Left lung (tissue), 14 donors: ENCODE measurements at places on chromosomes 11 and 22.

DNA sequence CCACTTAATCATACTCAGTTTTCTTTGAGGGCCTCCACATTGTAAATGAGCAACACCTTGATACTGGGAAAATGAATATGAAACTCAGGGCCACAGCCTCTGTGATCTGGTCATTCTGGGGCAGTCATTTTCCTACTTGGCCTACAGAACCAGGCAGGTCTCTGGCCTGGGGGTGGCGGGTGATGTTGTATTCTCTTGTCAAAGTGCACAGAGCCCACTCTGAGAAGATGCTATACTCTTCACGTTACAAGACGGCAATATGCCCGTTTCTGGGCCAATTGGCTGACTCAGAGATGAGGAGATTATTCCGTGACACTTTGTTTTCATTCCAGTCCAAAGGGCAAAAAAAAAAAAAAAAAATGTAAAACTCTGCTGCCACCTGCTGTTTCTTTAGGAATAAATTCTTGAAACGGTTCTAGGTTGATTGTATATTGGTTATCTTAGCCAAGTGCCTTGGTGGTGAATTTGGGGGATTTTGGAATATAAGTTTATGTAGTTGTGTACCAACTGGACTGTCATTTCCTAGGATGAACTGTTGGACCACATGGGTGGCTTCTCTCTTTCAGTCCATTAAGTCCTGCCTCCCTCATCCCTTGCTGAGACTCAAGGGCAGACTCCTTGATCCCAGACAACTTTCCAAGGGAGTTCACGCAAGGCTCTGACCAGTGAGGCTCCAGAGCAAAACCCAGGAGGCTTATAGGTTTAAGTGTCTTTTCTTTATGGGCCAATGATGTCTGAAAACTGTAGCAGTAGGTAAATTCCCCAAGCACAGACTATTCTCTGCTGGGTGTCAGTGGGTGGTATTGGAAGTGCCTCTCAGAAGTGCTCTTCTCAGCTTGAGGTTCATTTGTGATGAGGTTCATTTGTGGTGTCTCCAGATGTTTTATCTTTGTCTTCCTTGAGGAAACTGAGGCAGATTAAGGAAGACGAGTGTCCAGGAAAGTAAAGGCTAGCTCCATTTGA is 18.2 kb downstream of the ADM start:
- no peak overlapping the region for H3K4me3 ChIP-seq
- no peak for DNase-seq
- H3K4me1 ChIP-seq = peaks cover 42% of the 10 kb centered on the region
- H3K27ac ChIP-seq = peak overlapping the region; percentile 28

DNA sequence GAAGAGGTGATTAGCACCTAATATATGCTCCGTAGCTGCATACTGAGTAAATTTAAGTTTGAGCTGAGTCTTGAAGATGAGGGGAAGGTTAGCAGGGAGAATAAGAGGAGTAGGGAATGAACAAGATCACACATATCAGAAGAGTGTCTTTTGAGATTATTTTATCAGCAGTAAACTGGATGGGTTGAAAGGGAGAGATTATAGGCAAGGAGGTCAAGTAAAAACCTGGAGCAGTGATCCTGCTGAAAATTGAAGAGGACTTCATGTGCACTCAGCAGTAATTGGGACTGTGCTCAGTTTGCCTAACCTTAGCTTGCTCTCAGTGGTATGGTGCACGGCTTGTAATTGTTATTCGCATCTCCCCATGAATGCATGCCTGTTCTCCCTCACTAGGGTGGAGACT is 79.5 kb upstream of the PICALM start:
- no peak for DNase-seq
- no peak overlapping the region for H3K27ac ChIP-seq
- H3K4me1 ChIP-seq = peaks cover 41% of the 10 kb centered on the region
- no peaks in the 10 kb centered on the region for H3K36me3 ChIP-seq
- no peak overlapping the region for H3K4me3 ChIP-seq

- H3K36me3 ChIP-seq = peaks cover 11% of the 10 kb centered on the region
- peaks cover 74% of the 10 kb centered on the region for H3K4me1 ChIP-seq
- peaks cover 2% of the 10 kb centered on the region for H3K27me3 ChIP-seq
- peak overlapping the region; percentile 92 for H3K4me3 ChIP-seq
- DNase-seq = no peak
Observed at GRCh38 chr22:29308148-29308790, 1.8 kb downstream of the GAS2L1 start.

- no peaks in the 10 kb centered on the region for H3K27me3 ChIP-seq
- H3K36me3 ChIP-seq = no peaks in the 10 kb centered on the region
- H3K4me1 ChIP-seq = peaks cover 2% of the 10 kb centered on the region
- no peak overlapping the region for H3K27ac ChIP-seq
- no peak overlapping the region for H3K4me3 ChIP-seq
- no peak for DNase-seq
Observed at GRCh38 chr22:23169043-23169406, 11.3 kb upstream of the BCR start.

DNA sequence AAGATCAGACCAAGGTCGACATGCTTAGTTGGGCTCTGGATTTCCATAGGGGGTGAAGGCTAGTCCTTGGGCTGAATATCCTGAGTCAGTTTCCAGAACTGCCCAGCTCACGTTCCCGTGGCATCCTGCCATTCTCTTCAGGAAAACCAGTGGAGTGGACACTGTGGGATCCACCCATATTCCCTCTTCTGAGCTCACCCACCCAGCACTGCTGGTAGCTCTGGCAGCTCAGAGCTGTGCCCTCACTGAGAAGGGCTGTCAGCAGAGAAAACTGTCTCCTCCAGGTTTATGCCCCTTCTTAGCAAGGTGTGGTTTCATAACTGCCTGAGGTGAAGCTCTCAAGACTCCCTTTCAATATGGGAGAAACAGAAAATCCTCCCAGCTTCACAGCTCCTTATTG is 111.7 kb downstream of the GGTLC2 start:
- no peak overlapping the region for H3K27ac ChIP-seq
- H3K4me3 ChIP-seq = no peak overlapping the region
- DNase-seq = no peak
- H3K36me3 ChIP-seq = no peaks in the 10 kb centered on the region

DNA sequence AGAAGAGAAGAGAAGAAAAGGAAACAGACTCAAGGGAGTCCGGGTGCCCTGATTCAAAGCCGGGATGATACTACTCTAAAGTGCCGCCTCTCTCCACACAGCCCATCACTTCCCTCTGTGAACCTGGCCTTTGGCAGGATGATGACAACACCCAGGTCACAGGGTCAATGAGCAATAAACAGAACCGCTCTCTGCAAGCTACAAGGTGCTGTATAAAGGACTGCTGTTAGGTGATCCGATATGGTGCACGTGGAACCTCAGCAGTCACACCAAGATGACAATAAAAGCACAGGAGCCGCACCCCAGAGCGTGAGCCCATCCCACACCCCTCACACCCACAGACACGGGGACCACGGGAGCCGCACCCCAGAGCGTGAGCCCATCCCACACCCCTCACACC is 10.7 kb downstream of the TTLL1 start:
- peaks cover 5% of the 10 kb centered on the region for H3K36me3 ChIP-seq
- H3K4me3 ChIP-seq = no peak overlapping the region
- no peaks in the 10 kb centered on the region for H3K27me3 ChIP-seq
- H3K4me1 ChIP-seq = no peaks in the 10 kb centered on the region

- H3K36me3 ChIP-seq = no peaks in the 10 kb centered on the region
- H3K4me3 ChIP-seq = no peak overlapping the region
- peaks cover 17% of the 10 kb centered on the region for H3K4me1 ChIP-seq
- no peak overlapping the region for H3K27ac ChIP-seq
Observed at GRCh38 chr11:96050435-96051182, 126.7 kb upstream of the MTMR2 start.

- no peak overlapping the region for H3K4me3 ChIP-seq
- H3K27me3 ChIP-seq = no peaks in the 10 kb centered on the region
- H3K4me1 ChIP-seq = peaks cover 29% of the 10 kb centered on the region
- no peak for DNase-seq
Observed at GRCh38 chr11:13294178-13294577, 16.6 kb downstream of the BMAL1 start.

DNA sequence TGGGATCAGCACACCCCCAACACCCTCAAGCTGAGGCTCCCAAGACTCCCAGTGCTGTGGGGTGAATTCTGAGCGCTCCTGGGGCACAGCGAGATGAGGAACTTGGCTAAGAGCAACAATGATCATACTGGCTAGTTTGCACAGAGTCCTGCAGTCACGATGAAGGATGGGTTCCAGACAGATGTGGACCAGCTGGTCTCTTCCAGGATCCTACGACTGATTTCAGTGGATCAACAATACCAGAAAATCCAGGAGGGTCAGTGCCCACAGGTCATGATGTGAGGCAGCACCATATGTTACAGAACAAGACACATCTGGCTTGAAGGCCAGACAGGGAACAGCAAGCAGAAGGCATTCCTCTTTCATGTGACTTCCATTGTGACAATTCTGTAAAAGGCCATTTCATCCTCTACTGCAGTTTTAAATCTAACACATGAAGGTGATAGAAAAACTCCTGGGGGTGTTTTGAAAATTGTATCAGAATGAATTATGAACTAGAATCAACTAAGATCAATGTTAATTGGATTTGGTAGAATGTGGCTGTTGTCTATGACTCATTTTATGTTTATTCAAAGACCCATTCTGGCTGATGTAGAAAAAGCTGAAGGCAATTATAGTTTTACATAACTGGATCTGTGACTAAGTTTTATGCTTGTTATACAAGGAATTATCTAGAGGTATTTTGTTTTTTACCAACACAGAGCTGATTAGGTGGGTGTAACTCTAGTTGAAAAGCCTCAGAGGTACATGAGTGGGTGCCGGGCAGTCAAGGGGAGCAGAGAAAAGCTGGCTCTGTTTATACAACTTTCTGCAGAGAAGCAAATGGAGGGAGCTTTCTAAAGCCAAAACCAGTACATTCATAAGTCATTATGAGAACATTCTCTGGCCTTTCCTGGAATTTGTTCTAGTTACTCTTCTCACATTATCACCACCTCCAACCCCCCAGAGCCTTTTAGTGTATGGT is 29.1 kb downstream of the OR52K1 start:
- no peaks in the 10 kb centered on the region for H3K36me3 ChIP-seq
- no peak overlapping the region for H3K4me3 ChIP-seq
- no peaks in the 10 kb centered on the region for H3K4me1 ChIP-seq
- peak; percentile 36 for DNase-seq
